DND-41 (cell line): ENCODE measurements at places on chromosomes 1 and 21.

- DNase-seq = no peak
These were observed 83.4 kb downstream of the RUNX3 start for GRCh38 chr1:24846671-24847070.

DNA sequence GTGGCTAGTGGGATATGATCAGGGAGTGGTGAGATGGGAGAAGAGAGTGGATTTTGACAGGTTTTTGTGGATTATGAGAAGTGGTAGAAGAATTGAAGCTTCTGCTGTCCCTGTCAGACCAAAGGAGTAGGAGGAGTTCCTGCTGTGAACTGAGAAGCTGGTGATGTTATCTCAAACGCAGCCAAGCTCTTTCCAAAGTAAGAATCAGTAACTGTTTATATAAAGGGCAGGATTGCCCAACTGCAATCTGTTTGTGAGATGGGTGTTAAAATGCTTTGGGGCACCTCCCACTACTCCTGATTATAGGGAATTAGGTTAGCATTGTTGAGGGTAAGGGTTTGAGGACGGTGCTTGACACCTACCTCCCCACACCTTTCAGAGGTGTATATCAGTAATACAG, 60.5 kb upstream of the USP25 start:
- no peak for DNase-seq

GRCh38 chr1:11194407-11195176, 5.4 kb downstream of the ANGPTL7 start:
- DNase-seq = peak; percentile 10

DNA sequence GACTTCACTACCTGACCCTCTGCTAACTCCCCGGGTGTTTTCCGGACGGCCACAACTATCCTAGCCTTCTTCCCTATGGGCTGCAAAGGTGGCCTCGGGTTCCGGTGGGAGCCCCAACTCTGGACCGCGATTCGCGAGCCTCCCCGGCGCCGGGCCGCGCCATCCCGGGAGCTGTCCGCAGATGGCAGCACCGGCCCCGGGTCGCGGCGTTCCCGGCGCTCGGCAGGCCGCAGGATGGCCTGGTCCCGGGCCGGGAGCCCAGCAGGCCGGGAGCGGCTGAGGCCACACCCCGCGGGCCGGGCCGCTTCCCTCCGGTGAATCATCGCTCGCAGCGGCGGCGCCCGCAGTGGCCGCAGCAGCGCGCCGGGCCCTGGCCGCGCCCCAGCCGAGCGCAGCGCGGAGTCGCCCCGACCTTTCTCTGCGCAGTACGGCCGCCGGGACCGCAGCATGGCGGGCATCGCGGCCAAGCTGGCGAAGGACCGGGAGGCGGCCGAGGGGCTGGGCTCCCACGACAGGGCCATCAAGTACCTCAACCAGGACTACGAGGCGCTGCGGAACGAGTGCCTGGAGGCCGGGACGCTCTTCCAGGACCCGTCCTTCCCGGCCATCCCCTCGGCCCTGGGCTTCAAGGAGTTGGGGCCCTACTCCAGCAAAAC, at the start of gene CAPN2:
Gene CAPN2 (plus strand): TSS at position 346 of the 656 bp plus-strand sequence. CDS start 102 bp downstream, at position 448.
- no peak for DNase-seq

- no peak for DNase-seq
These were observed 88.9 kb downstream of the AK5 start for GRCh38 chr1:77370583-77371306.

- no peak for DNase-seq
These were observed 22.9 kb downstream of the S1PR1 start for GRCh38 chr1:101259744-101260148.

DNA sequence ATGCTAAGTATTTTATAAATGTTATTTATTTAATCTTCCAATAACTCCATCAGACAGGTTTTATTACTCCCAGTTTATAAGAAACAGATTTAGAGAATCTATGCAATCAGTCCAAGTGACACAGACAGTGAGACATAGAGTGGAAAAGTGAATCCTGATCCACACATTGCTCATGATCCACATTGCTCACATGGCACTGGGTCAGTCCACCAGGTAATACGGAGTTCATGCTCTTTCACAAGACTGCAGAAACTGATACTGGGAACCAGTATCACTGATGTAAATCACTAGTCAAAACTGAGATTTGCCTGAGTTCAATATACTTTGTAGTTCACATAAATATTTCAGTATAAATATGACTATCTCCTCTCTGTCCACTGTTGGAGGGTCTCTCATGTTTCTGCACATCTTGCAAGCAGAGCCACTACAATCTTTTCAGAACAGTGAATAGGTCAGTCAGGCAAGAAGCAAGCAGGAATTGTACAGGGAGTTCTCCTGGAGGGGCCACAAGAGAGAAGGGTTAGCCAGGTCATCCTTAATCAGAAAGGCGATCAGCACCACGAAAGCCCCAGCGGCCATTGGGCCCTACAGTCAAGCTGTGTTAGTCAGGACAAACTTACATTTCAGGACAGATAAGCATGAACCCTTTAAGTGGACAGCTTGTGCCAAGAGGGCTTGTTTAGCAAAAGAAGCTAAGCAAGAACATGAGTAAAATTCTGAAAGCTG, 275.4 kb upstream of the NR5A2 start:
- no peak for DNase-seq

- DNase-seq = no peak
These were observed 9.9 kb downstream of the DMAP1 start for GRCh38 chr1:44223187-44223610.

GRCh38 chr1:216807696-216808095, 84.5 kb upstream of the ESRRG start:
- DNase-seq = no peak

DNA sequence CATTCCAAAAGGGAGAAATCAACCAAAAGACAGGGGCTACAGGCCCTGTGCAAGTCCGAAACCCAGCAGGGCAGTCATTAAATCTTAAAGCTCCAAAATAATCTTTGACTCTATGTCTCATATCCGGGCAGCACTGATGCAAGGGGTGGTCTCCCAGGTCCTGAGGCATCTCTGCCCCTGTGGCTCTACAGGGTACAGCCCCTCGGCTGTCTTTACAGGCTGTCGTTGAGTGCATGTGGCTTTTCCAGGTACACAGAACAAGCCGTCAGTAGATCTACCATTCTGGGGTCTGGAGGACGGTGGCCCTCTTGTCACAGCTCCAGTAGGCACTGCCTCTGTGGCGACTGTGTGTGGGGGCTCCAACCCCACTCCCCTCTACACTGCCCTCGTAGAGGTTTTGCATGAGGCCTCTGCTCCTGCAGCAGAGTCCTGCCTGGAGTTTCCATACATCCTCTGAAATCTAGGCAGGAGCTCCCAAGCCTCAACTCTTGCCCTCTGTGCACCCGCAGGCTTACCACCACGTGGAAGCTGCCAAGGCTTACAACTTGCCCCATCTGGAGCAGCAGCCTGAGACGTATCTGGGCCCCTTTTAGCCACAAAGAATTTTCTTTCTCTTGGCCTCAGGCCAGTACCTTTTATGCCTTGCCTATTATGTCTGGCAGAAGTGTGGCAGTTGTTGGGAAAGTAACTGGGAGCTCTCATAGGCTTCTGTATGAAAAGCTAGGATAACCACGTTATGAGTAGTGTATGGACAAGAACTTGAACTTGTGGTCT, 52.5 kb downstream of the POU2F1 start:
- peak; percentile 64 for DNase-seq

DNA sequence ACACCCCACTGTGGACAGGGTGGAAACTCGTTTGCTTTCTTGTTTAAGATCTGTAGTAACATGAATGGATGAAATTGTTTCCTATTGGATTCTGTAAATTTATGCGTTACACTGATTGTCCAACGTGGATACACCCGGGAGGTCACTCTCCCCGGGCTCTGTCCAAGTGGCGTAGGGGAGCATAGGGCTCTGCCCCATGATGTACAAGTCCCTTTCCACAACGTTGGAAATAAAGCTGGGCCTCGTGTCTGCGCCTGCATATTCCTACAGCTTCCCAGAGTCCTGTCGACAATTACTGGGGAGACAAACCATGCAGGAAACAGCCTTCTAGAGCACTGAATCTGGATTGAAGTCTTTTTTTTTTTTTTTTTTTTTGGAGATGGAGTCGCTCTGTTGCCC, 1.4 kb downstream of the RCC1 start:
- DNase-seq = peak; percentile 33

DNA sequence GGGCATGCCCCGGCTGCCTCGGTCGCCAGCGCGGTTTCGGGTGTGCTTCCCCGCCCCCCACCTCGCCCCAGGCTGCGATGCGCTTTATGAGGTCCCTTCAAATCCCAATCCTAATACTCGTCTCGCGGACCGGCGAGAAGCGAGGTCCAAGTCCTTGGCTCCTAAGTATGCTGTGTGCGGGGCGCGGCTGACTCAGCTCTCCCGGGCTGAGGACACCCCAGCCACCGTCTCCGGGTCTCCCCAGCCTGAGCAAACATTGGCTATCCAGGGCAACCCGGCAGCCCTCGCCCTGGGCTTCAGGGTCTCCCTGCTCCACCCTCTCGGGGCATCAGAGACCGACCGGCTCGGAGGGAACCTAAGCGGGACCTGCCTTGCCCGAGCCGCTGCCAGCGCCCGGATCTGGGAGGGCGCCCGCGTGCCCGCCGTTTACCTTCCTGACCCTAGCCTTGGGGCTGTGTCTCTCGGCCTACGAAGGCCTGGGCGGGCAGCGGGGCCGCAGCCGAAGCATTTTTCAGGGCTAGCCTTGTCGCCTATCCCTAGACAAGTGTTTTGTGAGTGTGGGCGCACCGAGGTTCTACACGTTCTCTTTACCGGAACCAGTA, 1.2 kb downstream of the ITPKB start:
- DNase-seq = peak; percentile 46

GRCh38 chr1:204126956-204127355, 24.9 kb downstream of the ETNK2 start:
- DNase-seq = no peak

- DNase-seq = no peak
These were observed 19.1 kb downstream of the SELP start for GRCh38 chr1:169610858-169611257.

- DNase-seq = no peak
These were observed 271.3 kb upstream of the B3GALT2 start for GRCh38 chr1:193457676-193458075.

DNA sequence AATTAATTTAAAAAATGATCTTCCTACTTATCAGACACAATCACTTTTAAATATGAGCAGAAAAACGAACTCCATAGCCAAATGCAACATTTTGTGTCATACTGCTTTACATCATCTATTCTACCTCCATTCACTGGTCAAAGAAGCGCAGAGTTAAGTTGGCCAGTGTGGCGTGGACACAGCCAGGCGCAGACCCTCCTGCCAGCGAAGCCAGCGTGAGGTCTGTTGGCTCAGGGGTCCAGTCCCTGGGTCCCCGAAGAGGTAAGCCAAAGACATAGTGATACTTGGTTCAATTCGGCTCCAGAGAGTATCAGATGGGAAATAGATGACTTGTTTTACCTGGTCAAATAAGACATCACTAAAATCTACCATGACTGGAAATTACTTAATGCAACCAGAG, 59.2 kb downstream of the B3GALT5 start:
- DNase-seq = no peak

DNA sequence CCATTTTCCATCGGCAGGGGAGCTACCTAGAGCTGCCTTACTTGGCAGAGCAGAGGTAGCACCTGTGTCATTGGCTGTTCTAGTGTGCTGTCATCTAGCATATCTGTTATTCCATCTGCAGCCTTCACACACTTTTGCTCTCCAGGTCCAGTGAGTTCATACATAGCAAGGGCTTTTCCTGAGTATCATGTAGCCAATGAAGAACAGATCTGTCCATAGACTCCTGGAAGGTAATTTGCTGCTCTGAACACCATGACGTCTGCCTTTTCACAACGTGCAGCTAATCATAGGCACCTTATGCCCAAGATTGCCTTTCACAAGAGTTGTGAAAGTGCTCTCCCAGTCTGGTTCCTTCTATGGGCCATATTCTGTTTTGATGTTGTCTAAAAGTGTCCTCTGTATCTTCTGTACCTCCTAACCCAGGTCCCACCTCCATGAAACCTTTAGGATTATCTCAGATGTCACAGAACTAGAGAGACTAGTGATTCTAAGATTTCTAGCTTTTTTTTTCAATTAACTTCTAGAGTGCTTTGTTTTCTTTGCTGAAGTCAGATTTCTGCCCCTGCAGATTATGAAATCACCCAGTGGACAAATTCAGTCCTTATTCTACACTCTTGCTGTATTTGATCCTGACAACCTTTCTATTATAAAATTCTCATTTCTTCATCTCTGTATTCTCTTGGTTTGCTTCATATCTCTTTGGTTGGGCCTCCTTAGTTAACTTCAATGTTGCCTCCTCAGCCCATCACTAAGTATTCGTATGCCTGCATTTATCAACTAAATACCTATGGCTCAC, 134.8 kb downstream of the PBX1 start:
- DNase-seq = no peak

- DNase-seq = no peak
These were observed 26.7 kb upstream of the LDLRAP1 start for GRCh38 chr1:25516686-25517085.

DNA sequence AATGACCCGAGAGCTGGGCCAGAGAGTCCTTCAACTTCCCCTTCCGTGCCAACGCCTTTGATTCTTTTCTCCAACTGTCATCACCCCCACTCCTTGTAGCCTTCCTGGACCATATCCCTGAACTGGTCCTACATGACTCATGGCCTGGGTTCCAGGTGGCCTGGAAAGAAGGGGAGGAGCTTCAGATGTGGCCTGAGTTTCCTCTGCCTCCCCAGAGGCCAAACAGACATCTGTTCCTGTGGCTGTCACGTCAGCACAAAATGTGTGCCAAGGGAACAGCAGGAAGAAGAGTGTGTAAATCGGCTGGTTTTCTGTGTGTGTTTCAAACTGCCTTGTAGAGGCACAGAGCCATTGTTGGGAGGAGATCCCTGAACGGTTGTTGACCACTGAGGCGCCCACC, 24.9 kb upstream of the KIRREL1 start:
- no peak for DNase-seq
